ENCODE measurements at places on chromosomes 1 and 21.

DNA sequence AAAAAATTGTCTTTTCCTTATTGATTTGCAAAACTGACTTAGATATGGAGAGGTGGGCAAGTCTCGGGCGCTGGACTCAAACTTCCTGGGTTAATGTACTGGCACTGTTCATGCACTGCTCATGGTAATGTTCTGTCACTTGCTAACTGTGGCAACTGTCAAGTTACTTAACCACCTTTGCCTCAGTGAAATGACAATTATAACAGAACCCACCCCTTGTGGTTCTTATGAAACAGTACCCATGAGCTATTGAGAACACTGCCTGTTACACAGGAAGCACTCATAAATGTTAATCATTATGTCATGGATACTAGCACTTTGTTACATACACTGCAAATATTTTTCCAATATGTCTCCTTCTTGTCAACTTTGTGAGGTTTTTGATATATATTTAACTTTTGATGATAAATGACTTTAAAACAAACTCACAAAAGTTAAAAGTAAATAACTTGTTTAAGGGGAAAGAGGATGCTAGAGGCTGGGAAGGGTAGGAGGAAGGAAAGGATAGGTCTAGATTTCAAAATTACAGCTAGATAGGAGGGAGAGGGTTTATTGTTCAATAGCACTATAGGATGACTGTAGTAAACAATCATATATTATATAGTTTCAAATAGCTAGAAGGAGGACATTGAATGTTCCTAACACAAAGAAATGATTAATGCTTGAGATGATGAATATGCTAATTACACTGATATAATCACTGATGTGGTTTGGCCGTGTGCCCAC lies 342.5 kb downstream of the ADGRL2 start:
- no peak for DNase-seq

- DNase-seq = no peak
These were observed 58.9 kb downstream of the SWT1 start for GRCh38 chr1:185215911-185216310.

DNA sequence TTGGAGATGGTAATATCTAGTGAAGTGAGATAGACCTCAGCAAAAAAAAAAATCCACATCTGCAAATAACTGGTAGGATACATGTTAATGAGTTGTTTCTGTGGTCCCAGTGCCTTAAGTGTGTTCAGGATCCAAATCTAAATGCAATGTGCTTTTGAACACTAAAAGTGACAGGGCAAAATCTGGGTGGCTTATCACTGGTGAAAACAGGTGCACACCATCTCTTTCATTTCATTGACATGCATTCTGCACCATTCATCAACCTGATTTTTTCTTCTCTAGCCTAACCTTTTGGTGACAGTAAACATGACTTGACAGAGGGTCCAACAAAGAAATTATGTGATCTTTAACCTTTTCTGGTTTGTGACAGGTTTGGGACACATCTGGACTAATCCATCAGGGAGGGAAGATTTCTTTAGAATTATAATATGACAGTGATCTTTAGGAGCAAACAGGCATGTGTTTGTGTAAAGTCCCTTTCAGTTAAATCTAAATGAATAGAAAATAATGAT lies 201.6 kb upstream of the NEGR1 start:
- no peak for DNase-seq

DNA sequence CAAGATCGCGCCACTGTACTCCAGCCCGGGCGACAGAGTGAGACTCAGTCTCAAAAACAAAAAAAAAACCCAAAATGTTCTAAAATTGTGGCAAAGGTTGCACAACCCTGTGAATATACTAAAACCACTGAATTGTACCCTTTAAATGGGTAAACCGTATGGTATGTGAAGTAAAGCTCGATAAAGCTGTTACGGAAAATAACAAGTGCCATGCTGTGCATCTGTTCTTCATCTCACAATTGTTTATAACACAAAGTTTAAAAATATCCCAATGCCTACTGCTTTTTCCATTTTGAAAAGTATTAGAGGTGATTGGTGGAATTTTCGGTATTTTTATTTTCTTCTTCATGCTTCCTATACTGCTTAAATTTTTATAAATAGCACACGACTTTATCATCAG lies 111.5 kb downstream of the ENAH start:
- DNase-seq = no peak

GRCh38 chr1:230068952-230069684 lies 2.1 kb downstream of the GALNT2 start:
- DNase-seq = no peak

DNA sequence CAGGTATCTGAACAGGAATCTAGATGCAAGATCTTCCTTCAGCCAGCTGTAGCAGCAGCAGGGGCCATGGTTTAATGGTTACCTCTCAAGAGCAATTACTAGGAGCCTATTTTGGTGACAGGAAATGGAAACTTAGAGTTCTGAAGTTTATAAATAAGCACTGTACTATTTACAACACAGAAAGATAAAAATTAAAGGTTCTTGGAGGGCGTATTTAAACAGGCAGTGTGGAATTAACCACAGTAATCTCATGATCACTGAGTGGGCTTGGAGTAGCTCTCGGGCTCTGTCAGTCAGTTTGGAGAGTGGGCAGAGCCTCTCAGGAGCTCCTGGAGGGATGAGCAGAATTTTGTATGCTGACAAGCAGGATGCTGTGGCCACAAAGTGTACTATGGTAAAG lies 10.2 kb upstream of the FCRL5 start:
- no peak for DNase-seq

DNA sequence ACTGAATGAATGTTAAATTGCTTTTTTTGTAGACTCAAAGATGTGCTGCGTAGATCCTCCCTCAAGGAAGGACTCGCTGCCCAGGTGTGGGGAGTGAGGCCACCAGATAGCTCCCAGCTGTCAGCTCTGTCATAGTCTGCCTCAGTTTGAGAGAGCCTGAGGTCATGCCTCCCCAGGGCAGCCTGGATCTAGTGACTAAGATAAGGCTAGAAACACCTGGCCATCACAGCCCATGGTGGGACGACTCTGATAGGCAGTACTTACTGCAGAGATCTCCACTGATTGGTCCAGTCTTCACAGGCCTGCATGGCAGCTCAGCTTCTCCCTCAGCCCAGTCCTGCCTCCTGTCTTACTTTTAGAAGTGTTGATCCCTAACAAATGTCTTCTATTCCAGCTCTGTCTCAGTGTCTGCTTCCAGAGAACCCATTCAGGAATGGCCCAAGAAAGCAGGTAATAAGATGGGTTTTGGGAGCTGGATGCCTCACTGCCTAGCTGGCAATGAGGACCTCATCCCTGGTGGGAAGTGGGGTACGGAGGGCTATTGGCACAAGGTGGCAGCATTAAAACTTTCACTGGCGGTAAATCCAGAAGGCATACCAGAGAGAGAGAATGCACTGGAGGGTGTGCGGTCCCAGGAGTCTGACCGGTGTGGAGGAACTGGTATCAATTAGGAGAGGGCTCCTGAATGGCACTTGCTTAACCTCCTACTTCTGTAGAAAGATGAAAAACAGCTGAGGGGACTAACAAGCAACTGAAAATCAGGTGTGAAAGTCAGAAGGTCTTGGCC lies 55.3 kb upstream of the GPR37L1 start:
- no peak for DNase-seq

GRCh38 chr1:99843760-99844159 lies 6.4 kb upstream of the AGL start:
- no peak for DNase-seq

Data from fibroblast of skin of scalp (primary cell).